ENCODE measurements at places on chromosomes 1 and 21. TPM values are rescaled to one million over a fixed set of nuclear protein-coding genes. Genes with fewer than 3 reads are reported as not detected.

Gene PADI3
- 0.80 TPM for total RNA-seq

Gene CAMSAP2
- 21.3 TPM for total RNA-seq

Gene DNALI1
- 5.4 TPM for total RNA-seq

Gene NES
- total RNA-seq: 95.9 TPM

Gene B3GALT2
- total RNA-seq: not detected

Gene GNG5
- total RNA-seq: 95.9 TPM

Gene KPNA6
- total RNA-seq: 72.2 TPM

- no peak overlapping the region for H3K4me3 ChIP-seq
- no peaks in the 10 kb centered on the region for H3K27me3 ChIP-seq
- H3K4me1 ChIP-seq: no peaks in the 10 kb centered on the region
- peak; percentile 76 for DNase-seq
These were observed 1262.8 kb upstream of the PRMT6 start for GRCh38 chr1:105793536-105794146.

- no peak overlapping the region for H3K4me3 ChIP-seq
- no peaks in the 10 kb centered on the region for H3K27me3 ChIP-seq
- no peak overlapping the region for H3K27ac ChIP-seq
These were observed 49.9 kb downstream of the WNT9A start for GRCh38 chr1:227897704-227898438.

- peaks cover 26% of the 10 kb centered on the region for H3K4me1 ChIP-seq
- no peaks in the 10 kb centered on the region for H3K36me3 ChIP-seq
- no peaks in the 10 kb centered on the region for H3K27me3 ChIP-seq
- no peak for DNase-seq
- no peak overlapping the region for H3K27ac ChIP-seq
- H3K4me3 ChIP-seq: no peak overlapping the region
These were observed 14.8 kb downstream of the C1orf226 start for GRCh38 chr1:162396201-162396906.

GRCh38 chr1:210883821-210884220, 250.1 kb downstream of the KCNH1 start:
- H3K27ac ChIP-seq: no peak overlapping the region
- H3K36me3 ChIP-seq: no peaks in the 10 kb centered on the region
- no peak overlapping the region for H3K4me3 ChIP-seq

DNA sequence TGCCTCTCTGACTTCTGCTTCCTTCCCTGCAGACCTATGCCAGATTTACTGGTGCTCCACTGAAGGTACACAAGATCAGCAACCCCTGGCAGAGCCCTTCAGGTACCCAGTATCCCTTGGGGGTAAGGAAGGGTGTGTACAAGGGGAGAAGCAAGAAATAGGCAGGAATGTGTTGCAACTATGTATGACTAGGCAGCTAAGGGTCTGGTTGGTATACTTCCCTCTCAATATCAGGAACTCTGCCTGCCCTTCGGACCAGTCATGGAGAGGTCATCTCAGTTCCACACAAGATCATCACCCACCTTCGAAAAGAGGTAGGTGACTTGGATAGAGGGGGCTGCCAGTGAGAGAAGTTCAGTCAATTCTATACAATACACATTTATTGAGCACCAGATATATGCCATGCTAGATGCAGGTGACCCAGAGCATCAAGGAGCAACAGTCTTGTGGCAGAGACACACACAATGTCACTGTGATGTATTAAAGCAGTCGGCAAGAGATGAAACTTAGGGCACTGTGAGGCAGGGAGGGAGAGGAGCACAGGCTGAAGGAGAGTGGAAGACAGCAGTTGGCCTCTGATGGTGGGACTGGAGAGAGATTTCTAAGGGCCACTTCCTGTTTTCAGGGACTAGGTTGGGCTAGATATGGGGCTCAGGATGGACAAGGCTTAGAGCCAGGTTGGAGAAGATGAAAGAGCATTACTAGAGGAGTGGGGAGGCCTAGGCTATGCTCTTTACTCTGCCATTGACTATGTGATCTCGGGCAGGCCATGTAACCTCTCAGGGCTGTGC, 2.0 kb downstream of the MTX1 start:
- H3K4me1 ChIP-seq: peaks cover 21% of the 10 kb centered on the region
- DNase-seq: no peak

DNA sequence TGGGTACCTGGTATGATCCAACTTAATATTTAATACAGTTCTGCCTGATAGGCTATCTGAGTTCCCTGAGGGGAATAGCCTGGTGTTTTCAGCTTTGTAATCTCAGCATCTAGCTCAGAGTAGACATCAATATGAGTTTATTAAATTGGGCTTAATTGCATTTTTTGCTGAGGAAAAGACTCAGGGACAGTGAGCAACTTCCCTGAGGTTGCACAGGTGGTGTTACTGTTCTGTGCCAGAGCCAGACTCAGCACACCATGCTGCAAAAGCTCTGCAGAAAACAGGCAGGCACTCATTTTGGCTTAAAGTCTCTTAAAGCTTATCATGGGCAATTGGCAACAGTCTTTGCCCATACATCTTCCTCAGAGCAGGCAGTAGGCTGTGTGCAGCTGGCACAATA, 90.5 kb upstream of the JUN start:
- no peak overlapping the region for H3K4me3 ChIP-seq
- H3K4me1 ChIP-seq: no peaks in the 10 kb centered on the region
- no peaks in the 10 kb centered on the region for H3K36me3 ChIP-seq
- no peak for DNase-seq
- no peaks in the 10 kb centered on the region for H3K27me3 ChIP-seq

DNA sequence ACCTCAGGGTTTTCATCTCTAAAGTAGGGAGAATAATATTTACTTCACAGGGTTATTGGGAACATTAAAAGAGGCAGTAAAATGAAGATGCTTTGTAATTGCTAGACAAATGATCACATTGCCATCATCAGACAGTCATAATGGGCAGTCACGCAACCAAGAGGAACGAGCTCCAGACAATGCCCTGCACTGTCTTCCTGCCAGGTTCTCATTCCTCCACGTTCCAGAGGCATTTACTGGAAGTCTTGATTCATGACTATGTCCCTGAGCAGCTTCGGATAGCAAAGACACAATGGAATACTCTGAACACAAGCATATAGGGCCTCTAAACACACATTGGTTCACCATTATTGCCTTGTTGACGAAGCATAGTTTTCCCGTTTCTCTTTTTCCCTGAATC, 389.7 kb downstream of the NTNG1 start:
- no peak overlapping the region for H3K4me3 ChIP-seq
- DNase-seq: no peak
- no peak overlapping the region for H3K27ac ChIP-seq
- H3K27me3 ChIP-seq: no peaks in the 10 kb centered on the region

DNA sequence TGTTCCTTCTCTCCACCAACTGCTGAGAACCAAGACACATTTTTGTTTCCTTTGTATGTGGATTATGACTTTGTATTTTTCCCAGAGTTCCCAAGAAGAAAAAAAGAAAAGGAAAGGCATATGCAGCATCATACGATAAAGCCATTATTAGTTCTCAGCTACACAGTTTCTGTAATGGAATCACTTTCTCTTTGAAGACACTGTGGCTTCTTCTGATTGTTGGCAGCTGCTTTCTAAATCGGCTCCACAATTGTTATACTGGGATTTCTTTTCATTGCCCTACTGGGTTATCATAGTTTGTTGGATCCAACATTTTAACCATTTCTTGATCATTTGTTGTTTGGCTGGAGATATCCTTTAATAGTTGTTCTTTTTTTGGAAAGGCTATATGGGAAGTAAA, 89.5 kb upstream of the HIVEP3 start:
- no peak overlapping the region for H3K27ac ChIP-seq
- H3K4me3 ChIP-seq: no peak overlapping the region
- no peaks in the 10 kb centered on the region for H3K27me3 ChIP-seq
- H3K4me1 ChIP-seq: 0 out of 2 replicates have a peak, but pooled peaks cover 5% of the 10 kb centered on the region
- no peak for DNase-seq

DNA sequence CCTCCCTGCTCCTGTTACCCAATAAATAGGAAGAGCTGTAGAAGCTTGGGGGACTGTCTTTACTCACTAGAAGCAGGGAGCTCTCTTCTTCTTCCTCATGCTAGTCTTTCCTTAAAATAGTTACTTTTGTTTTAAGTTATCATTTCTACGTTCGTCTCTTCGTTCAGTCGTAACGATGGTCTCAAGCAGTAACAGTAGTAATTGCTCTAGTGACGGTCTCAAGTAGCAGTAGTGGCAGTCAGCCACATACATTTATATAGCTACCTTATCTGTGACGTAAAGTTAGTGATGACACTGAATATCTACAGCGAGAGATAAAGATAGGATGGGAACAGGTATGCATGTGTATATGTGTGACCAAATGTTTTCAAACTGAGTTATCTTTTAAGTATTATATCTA, 15.4 kb upstream of the ERO1B start:
- H3K4me1 ChIP-seq: peaks cover 4% of the 10 kb centered on the region
- no peak for DNase-seq
- no peaks in the 10 kb centered on the region for H3K27me3 ChIP-seq
- H3K27ac ChIP-seq: no peak overlapping the region

- no peak overlapping the region for H3K27ac ChIP-seq
- no peaks in the 10 kb centered on the region for H3K36me3 ChIP-seq
- DNase-seq: no peak
- H3K4me1 ChIP-seq: no peaks in the 10 kb centered on the region
- H3K4me3 ChIP-seq: no peak overlapping the region
These were observed 2.8 kb upstream of the HPCAL4 start for GRCh38 chr1:39694026-39694425.

- H3K4me3 ChIP-seq: no peak overlapping the region
- peaks cover 7% of the 10 kb centered on the region for H3K4me1 ChIP-seq
- H3K27ac ChIP-seq: no peak overlapping the region
These were observed 17.5 kb upstream of the PRDM2 start for GRCh38 chr1:13682444-13682843.

GRCh38 chr1:88647249-88647645, 36.8 kb upstream of the PKN2 start:
- no peaks in the 10 kb centered on the region for H3K36me3 ChIP-seq
- H3K4me1 ChIP-seq: peaks cover 31% of the 10 kb centered on the region

GRCh38 chr21:42208801-42209490, 10.0 kb upstream of the ABCG1 start:
- H3K27ac ChIP-seq: no peak overlapping the region
- no peaks in the 10 kb centered on the region for H3K36me3 ChIP-seq
- no peaks in the 10 kb centered on the region for H3K27me3 ChIP-seq
- no peaks in the 10 kb centered on the region for H3K4me1 ChIP-seq
- no peak overlapping the region for H3K4me3 ChIP-seq

DNA sequence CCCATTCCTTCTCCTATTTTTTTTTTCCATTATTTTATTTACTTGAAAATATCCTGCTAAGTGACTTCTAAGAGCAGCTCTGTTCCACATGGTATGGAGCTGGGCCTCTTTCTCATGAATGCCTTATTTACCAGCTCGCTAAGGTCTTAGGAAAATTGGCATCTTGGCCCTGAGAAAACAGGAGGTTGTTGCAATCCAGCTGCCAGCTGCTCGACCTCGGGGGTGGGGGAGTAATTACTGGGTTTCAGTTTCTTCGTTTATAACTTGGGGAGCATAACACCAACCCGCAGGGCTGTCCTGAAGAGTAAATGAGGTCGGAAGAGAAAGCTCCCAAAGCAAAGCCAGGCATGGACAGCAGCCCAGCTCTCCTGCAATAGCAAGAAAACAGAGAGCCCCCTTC, 176.3 kb downstream of the AJAP1 start:
- no peak overlapping the region for H3K27ac ChIP-seq
- H3K27me3 ChIP-seq: no peaks in the 10 kb centered on the region
- no peak overlapping the region for H3K4me3 ChIP-seq
- no peak for DNase-seq

- DNase-seq: peak; percentile 44
- no peak overlapping the region for H3K4me3 ChIP-seq
- H3K27me3 ChIP-seq: peaks cover 12% of the 10 kb centered on the region
These were observed 6.6 kb downstream of the BATF3 start for GRCh38 chr1:212692774-212693644.

DNA sequence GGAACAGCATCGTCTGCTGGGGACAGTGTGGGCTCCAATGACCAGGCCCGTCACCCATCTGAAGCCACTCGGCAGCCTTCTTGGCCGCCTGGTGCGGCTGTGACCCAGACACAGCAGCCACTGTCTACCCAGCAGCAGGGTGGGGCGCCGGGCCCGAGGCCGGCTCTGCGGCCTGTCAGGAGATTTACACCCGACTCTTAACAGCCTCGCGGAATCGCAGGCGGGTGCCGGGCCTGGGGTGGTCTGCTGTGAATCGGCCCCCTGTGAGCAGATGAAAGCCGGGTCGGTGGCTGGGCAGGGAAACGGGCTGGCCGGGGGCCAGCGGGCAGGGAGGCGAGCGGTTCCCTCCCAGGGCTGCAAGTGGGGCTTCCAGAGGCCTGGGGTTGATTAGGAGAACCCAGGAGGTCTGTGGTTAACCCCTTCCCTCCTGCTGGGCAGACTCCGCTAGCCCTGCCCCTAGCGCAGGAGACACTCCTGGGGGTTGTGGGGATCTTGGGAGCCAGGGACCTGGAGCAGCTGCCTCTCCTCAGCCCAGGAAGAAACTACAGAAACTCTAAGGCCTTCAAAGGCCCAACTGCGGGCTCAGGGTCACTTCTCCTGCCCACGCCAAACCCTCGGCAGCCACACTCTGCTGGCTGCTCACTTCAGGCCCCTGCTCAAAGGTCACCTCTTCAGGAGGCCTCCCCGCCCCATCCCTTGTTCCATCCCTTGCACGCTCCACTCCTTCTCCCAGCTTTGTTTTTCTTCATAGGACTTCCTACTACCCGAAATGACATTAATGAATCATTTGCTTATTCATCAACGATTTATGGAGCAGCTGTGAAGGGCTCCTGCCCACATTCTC, 15.6 kb downstream of the RUNX3 start:
- no peak overlapping the region for H3K27ac ChIP-seq
- no peak for DNase-seq
- no peaks in the 10 kb centered on the region for H3K36me3 ChIP-seq
- H3K4me1 ChIP-seq: peaks cover 8% of the 10 kb centered on the region

DNA sequence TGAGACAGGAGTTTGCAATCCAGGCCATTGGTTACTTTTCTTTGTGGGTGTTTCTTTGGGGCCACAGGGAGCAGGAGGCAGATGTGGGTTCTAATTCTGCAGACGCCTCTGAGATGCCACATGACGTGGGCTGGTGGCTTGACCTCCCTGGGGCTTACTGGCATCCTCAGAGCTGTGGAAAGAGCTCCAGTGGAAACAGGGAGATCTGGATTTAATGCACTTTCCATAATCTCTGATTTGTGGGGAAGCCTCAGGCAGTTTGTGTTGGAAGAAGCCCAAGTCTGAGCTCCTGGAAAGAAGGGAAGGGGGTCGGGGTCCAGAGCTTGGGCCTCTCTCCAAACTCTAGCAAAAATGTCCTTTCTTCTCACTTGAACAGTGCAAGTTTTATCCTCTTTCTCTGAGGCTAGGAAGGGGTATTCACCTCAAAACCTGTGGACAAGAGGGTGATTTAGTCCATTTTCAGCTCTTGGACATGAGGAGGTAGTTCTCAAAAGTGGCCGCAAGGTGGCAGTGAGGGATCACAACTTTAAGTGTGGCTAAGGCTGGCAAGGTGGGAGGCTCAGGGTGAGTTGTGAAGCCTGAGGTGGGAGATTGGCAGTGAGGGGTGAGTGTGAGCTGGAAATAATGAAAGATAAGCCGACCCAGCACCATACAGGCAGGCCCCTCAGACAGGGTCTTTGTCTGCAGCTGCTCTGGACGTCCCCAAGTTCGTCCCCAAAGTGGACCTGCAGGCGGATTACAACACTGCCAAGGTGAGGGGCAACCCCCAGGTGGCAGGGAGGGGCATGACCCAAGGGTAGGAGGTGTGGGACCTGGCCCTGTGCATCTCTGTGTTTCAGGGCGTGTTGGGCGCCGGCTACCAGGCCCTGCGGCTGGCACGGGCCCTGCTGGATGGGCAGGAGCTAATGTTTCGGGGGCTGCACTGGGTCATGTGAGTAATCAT, 9.2 kb downstream of the IKBKE start:
- peak; percentile 92 for DNase-seq
- H3K4me1 ChIP-seq: no peaks in the 10 kb centered on the region
- no peak overlapping the region for H3K4me3 ChIP-seq
- H3K36me3 ChIP-seq: no peaks in the 10 kb centered on the region
- H3K27me3 ChIP-seq: no peaks in the 10 kb centered on the region
- H3K27ac ChIP-seq: no peak overlapping the region

Measured in GM23338 (cell line).